ENCODE measurements at places on chromosomes 2 and 18.

- no peak for DNase-seq
These were observed 40.7 kb downstream of the RALB start for GRCh38 chr2:120293096-120294007.

DNA sequence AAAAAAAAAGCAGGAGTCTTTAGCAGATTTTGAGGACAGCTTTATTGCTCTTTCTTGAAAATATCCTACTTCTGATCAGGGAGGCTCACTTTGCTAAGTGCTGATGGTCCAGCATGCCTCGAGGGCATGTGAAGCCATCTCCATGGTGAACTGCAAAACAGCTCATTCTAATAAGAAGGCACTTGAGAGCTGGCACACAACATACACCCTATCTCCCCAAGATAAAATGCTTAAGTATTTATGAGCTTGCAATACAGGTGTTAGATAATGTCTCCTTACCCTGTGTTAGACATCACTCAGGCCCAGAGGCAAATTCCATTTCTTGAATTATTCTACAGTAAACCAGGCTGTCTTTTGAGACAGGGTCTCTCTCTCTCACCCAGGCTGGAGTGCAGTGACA lies 2.7 kb downstream of the ENOSF1 start:
- no peak for DNase-seq

DNA sequence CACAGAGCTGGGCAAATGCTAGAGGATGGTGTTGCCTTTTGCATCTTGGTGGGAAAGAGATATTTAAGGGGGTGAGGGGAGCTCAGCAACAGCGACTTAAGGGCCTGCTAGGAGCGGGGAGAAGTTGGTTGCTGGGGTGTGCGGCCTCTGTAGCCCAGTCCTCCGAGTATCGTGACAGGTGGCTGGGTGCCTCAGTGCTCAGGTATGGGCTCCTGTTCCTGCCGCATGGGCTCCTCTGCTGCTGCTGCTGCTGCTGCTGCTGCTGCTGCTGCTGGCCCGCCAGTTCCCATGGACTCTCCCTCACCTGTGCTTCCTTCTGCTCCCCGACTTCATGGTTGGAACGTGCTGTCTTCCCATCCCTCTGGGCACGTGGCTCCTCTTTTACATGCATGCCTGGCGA lies 22.0 kb downstream of the AGAP1 start:
- no peak for DNase-seq

- no peak for DNase-seq
These were observed 725 bp upstream of the ANKRD53 start for GRCh38 chr2:70977605-70978205.

- no peak for DNase-seq
These were observed 57.6 kb upstream of the CABLES1 start for GRCh38 chr18:23077493-23078256.

DNA sequence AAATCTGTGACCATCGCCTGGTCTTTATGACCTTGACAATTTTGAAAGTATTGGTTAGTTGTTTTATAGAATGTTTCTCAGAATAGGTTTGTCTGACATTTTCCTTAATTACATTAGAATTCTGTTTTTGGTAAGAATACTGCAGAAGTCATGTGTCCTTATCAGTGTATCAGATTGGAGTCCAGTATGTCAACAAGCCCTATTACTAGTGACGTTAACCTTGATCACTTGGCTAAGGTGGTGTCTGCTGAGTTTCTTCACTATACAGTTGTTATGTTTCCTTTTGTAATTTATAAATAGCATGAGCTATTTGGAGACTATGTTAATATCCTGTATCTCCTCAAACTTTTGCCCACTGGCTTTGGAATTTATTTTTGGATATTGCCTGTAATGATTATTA lies 10.8 kb upstream of the IL36G start:
- no peak for DNase-seq

DNA sequence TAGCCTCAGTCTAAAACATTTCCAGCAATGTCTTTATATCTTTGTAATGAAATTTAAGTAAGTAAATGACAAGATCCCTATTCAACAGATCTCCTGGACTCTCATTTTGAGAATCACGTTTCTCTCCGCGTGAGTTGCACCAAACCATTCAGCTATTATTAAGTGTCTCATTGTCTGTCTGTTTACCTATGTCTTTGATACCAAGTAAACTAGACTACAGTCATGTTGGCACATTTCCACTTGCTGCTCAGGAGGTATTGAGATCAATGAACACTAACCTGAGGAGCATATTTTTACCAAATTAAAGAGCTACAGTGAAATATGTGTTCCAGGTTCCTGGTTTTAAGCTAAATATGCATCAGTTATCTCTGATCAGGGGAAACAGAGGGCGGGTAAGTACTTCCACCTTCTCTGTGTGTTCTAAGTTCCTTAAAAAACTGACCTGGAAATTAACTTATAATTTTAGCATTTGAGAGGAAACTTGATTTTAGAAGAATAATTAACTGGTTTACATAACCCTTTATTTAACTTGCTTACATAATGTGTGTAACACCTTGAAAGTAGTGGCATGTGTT lies 125.8 kb downstream of the OSBPL6 start:
- no peak for DNase-seq

GRCh38 chr2:159077869-159078268 lies 109.4 kb downstream of the TANC1 start:
- DNase-seq, result no peak

- peak; percentile 14 for DNase-seq
These were observed 245.0 kb upstream of the FN1 start for GRCh38 chr2:215680605-215681598.

DNA sequence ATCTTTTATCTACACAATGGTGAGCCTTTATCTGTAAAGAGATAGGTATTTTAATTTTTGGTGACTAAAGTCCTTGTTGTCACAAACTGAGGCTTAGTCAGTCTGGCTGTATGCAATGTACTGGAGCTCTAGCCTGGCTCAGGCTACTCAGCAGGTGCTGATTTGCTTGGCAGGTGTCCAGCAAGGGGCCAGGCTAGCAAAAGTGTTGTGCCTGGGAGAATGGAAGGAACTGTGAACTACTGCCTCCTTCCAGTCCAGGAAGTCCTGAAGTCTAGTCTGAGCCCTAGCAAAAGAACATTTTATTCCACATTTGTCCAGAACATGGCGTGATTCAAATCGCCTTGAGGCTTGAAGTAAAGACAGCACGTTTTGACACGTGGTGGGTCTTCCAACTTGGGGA lies 260.5 kb downstream of the CCDC85A start:
- DNase-seq, result no peak

DNA sequence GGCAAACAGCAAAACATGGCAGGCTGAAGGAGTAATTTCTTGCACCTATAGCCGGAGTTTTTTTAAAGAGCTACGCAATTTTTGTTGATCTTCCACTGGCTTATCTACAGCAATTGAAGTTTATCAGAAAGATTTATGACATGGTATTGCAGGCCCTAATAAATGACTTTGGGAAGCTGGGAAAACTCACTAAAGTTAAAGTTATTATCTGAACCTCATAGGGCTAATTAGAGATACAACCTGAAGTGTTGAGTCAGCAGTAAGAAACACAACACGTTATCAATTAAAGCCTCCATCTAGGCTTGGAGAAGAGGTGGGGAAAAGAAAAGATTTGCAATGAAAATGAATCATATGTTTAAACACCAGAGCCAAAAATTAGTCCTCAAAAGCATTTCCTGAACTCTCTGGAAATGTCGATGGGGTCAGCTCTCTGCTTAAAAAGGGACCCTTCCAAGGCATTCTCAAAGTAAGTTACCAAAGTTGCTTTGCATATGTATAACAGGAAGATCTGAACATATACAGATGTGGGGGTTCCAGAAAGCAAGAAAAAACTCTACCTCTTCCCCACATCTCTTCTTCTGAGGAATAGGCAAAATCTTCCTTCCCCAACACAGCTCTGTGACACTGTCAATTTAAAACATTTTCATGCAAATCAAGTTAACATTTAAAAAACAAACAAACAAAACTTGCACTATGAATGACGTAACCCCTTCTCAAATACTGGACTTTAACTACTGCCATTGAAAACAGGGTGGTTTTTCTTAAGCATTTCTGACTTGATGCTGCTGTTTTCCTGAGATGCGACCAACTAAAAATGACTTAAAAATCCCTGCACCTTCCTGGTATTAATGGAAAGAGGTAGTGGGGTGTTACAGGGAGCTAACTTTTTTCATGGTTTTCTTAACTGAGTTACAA lies 915.6 kb downstream of the NRXN1 start:
- DNase-seq, result no peak

GRCh38 chr2:72896446-72896845 lies 9.2 kb downstream of the SPR start:
- no peak for DNase-seq

GRCh38 chr2:103809415-103809814 lies 1044.5 kb upstream of the POU3F3 start:
- no peak for DNase-seq

DNA sequence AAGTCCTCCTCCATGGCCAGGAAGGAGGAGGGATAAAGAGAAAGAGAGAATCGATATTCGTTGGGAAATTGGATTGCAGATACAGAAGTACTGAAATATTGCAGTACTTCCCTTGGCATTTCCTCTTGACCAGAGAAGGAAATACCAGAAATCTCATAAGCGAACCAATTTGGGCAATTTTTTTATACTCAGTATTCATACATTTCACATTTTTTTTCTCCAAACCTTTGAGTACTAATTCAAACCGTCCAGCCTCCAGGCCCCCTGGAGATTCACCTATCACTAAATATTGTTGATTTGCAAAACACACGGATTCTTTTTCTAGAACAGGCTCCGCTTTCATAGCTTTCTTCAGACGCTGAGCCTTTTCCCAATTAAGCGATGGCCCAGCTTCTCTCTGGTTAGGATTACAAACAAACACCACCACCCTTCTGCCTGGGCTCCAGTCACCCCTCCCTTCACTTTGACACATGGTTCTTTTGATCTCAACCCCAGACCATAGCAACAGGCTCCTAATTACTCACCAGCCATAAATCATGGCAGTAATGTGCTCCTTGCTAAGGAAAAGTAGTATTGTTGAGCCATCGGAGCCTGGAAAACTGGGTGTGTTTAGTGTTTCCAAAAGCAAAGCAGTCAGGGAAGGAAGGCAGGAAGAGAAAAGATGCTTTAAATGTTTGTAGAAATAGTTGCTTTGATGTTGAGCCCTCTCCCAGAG lies 138.4 kb upstream of the CCDC68 start:
- no peak for DNase-seq

GRCh38 chr18:159037-159652 lies 788 bp downstream of the USP14 start:
- DNase-seq, result no peak

GRCh38 chr2:187013058-187013457 lies 164.1 kb upstream of the ZSWIM2 start:
- no peak for DNase-seq

DNA sequence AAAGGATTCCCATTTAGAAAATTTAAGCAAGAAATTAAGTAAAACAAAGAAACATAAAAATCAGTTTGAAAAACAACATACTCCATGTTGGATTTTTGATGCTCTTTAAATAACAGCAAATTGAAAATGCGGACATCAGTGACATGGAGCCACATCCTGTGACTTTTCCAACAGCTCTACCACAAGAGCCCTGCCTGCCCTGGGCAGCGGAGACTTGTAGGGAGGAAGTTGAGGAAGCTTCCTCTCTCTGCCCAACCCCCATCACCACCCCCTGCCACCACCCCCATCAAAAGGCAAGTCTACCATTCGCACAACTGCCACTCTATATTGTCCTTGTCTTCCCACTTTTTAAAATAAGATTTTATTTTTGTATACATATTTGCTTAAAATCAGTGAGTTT lies 32.8 kb upstream of the DAPL1 start:
- no peak for DNase-seq

DNA sequence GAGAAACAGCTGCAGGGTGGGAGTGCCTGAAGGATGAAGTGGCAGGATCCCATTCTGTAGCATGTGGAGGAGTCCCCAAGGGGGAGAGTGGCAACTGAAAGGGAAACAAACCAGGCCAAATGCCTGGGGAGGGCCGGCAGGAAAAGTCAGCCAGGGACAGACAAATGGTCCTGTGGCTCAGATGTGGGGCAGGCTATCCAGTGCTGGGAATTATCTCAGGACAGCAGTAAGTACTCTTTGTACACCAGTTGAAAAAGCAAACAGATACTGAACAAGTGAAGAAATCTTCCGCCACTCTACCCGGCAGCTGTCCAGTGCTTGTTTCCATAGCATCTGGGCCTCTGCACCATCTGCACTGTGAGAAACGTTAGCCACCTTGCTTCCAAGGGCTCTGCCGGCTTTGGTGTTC lies 408.9 kb downstream of the LRATD1 start:
- DNase-seq, result no peak

- DNase-seq, result no peak
These were observed 797 bp downstream of the KLHL14 start for GRCh38 chr18:32771871-32772580.

GRCh38 chr18:76684265-76684664 lies 138.1 kb upstream of the ZNF236 start:
- DNase-seq, result no peak

DNA sequence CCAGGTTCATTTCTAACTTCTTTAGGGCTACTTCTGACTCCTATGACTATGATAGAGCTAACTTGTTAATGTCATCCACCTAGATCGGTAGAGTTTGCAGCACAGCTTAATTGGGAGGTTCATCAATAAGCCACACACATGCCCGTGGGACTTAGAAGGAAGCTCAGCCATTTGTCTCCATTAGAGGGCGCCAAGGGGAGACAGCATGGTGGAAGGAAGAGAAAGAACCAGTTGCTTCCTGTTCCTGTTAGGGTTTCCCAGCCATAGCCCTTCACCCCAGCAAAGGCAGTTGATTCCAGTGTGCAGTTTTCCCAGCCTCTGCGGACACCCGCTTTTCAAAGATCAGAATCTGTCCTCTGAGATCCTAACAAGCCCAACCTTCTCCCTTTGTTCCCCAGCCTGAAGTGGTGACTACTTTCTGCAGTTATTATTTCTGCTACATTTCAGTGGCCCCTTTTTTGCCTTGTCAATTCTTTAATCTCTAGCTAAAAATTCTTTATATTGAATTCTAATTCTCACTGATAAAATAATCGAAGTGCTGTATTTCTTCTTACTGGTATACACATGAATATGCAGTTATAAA lies 30.3 kb downstream of the MAIP1 start:
- peak; percentile 63 for DNase-seq

- DNase-seq, result no peak
These were observed 55.6 kb downstream of the USP34 start for GRCh38 chr2:61415265-61415664.

GRCh38 chr2:154495455-154495868 lies 203.0 kb upstream of the KCNJ3 start:
- no peak for DNase-seq

DNA sequence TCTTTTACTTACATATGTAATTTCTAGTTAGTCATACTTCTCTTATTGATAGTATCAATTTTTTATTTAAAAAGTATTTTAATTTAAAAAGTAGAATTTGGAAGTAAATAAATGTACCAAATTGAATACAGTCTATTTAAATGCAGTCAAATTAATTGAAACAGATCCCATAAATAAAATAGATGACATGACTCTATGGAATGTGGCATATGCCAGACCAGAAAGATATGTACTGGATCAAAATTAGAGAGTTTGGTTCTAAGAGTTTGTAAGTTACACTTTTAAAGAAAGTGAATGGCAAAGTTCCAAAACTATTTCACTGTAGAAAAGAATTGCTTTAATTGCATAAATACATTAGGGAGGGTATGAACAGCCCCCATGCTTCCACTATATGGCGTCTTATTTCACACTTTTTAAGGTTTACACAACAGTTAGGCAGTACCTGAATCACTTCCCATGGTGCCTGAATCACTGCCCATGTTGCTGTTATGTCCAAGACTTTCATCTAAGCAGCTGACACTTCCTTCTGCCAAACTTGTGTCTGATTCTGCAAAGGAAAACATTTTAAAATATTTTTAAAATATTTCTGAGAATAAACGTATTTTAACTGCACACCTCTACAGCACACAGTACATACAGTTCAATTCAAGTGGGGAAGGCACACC lies 25.2 kb downstream of the IFIH1 start:
- DNase-seq, result no peak
